CD4-positive, alpha-beta T cell treated with Interleukin-17A for 4 hours (primary cell): ENCODE measurements at places on chromosomes 7 and 10.
A peak's percentile ranks its signal among the peaks of the same experiment; 100 is the strongest.

GRCh38 chr7:4851459-4852422 is 10.1 kb downstream of the PAPOLB start:
- no peak for DNase-seq

DNA sequence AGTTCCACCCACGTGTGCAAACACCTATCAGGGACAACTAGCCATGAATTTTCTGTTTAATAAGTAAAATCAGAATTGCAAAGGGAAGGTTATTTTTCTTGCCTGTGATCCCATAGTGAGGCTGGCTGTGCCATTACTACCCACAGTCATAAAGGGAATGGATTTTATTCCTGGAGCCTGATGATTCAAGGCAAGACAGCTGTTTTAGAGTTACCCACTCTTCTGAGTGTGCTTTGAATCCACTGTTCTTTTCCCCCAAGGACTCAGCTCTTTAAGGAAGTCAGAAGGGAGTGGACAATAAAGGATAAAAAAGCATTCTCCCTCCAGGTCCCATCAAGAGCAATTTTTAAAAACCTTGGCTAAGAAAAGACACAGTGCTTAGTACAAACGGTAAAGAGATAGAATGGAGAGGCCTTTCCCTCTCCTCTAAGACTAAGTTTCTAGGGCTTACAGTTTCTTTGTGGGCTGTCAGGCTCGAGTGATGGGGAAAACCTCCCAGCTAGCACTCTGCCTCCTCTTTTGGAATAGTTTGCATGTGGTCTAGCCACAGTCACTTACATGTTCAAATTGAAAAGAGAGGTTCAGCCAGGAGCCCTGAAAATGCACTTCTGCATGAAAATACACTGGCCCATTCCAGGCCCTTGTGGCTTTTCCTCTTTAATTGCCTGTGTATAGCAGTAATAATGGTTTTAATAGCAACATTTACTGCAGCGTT is 5.1 kb upstream of the LRRC4 start:
- no peak for DNase-seq

GRCh38 chr10:69696073-69696731 is 66.2 kb downstream of the FAM241B start:
- DNase-seq = no peak

DNA sequence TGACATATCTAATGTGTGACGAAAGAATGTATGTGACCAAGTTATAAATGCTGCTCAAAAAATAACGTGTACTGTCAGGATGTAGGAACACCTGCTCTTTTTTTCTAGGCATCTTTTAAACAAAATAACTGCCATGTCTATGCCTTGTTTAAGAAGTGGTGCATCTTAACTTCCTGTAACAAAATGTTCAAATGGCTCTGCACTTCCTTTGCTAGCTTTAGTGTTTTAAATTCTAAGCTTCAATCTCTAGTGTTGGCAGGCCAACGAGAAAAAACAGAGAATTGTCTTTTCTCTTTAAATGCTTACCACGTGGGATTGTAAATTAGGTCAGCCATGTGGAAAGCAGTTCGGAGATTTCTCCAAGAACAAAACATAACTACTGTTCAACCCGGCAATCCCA is 14.6 kb upstream of the PDSS1 start:
- no peak for DNase-seq

- no peak for DNase-seq
These were observed at the start of gene PLAC9 for GRCh38 chr10:80132299-80133139. PLAC9 (plus strand) TSS chr10:80132730; CDS start chr10:80132763, 33 bp downstream.

GRCh38 chr7:29038463-29038862 is 80.3 kb upstream of the TRIL start:
- no peak for DNase-seq

DNA sequence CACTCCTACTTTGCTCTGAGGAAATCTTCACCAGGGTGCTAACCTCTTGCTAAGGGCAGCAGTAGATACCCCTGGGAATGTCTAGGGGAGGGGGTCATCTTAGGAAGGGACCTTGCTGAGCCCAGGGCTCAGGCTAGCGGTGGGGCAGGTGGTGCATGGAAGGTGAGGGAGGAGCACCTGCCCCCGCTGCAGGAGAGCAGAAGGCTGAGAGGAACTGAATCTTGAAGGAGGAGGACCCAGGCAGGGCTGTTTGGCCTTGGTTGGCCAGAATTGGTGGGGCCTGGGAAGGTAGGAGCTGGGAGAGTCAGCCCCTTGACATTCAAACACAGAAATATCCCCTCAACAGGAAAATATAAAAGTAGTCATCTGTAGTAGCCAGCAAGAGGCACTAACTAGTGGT is 7.0 kb downstream of the CALHM3 start:
- DNase-seq = no peak

- DNase-seq = no peak
These were observed 3.0 kb downstream of the KMT2E start for GRCh38 chr7:105016709-105017656.

DNA sequence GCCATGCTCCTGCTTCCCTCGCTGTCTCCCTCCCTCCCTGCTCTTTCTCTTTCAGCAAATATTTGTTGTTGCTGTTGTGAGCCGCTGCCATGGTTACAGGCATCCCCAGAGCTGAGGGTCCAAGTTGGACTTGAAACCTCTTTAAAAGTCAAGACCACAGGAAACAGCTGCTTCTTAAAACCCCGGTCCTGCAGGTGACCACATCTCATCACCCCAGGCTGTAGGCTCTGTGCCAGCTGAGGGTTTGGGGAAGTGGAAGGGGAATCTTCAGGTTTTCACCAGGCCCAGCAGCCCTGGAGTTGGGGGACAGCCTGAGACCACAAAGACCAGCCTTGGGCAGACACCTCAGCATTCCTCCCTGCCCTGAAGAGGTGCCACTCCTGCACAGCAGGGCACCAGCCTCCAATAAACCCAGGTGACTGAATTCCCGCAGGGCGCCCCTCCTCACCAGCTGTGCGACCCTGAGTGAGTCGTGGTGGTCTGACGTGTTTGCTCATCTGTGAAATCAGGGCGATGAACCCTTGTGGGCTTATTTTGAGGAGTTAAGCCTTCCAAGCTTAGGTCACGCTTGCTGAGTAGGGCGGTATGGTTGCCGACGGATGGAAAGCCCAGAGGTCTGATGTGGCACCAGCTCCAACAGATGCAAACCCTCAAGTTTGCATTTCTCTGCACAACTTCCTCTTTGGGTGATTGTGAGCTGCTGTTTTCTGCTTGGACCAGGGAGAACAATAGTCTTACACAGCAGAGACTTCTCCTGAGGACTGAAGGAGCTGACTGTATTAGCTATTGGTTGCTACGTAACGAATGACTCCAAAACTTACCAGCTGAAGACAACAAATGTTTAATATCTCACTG is 24.8 kb downstream of the NPTX2 start:
- no peak for DNase-seq

- no peak for DNase-seq
These were observed 94.6 kb downstream of the FAS start for GRCh38 chr10:89085153-89085552.

DNA sequence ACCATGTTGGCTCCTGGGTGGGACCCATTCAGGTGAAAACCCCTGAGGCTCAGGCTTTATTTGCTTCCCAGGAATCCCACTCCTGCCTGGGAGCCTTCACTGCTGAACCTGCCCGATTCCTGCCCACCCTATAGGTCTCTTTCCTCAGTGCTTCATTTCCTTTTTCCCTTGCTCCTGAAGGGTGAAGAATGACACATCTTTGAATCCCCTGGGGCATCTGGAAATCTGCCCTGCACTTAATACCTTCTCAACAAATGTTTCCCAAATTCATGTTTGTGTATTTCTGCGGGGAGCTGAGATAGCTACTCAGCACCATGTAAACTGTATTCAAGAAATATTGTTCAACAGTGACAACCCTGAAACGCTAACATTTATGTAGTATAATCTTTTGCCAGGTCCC is 10.3 kb upstream of the PCBD1 start:
- no peak for DNase-seq

DNA sequence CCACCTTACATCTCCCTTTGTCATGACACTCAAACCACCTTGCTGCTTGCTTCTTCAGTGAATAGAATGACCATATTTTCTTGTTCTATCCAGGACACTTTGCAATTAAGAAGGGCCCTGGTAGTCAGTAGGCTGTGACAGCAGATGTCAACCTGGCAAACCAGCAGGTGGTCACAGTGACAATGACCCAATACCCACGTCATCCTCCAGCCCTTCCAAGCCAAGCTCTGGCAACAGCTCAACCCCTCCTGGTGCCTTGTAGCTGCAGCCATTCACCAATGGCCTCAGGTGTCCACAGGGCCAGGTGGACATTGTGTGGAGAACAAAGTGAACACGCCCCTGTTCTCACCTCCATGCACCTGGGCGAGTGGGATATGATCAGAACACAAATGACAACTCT is 87.6 kb upstream of the MACROH2A2 start:
- DNase-seq = no peak

DNA sequence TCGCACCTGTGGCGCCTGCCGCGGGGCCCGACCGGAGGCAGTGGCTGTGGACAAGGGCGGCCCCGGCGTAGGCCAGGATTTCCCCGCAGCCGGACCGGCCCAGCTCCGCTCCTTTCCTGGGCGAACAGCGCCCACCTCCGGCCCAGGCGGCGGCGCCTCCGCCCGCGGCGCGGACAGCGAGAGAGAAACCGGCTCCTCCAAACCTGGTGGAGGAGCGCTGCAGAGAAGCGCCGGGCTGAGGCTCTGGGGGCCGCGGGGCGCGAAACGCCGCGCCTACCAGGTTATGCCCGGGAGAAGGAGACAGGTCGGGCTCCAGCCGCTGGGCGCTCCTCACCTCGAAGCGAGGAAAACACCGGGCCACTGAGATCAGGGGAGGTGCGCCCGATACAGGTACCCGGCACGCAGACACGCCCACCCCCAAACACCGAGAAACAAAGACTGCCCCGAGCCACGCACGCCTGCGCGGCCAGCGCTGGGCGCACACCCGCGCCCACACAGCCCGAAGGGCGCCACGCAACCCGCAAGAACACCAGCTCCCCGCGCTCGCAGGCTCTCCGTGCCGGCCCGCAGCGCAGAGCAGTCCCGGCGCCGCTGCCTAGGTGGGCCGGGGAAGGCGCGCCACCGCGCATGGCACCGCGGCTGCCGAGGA is 3.3 kb downstream of the GRID1 start:
- no peak for DNase-seq

GRCh38 chr10:132066186-132066585 is 440 bp downstream of the JAKMIP3 start:
- no peak for DNase-seq

DNA sequence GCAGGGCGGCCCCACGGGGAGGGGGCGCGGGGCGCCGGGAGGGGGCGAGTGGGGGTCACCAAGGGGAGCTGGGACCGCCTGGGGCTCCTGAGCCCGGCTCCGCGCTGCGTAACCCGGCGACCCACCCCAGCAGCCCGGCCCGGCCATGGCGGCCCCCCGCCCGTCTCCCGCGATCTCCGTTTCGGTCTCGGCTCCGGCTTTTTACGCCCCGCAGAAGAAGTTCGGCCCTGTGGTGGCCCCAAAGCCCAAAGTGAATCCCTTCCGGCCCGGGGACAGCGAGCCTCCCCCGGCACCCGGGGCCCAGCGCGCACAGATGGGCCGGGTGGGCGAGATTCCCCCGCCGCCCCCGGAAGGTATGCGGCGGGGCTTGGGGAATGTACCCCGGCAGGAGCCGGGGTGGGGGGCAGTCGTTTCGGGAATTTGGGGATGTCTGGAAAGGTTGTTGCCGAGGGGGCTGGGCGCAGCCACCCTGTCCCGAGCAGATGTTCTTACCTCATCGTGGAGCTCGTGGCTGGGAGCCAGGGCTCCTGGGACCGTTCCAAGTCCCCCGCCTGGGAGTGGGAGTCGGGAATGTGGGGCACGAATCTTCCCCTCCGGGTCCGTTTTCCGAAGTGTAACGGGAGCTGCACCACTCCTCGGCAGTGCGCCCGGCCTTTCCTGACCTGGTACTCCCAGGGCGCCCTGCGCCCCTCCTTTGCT is 431 bp downstream of the ZYX start:
- peak; percentile 36 for DNase-seq

GRCh38 chr10:127922675-127923366 is 15.9 kb downstream of the PTPRE start:
- no peak for DNase-seq

DNA sequence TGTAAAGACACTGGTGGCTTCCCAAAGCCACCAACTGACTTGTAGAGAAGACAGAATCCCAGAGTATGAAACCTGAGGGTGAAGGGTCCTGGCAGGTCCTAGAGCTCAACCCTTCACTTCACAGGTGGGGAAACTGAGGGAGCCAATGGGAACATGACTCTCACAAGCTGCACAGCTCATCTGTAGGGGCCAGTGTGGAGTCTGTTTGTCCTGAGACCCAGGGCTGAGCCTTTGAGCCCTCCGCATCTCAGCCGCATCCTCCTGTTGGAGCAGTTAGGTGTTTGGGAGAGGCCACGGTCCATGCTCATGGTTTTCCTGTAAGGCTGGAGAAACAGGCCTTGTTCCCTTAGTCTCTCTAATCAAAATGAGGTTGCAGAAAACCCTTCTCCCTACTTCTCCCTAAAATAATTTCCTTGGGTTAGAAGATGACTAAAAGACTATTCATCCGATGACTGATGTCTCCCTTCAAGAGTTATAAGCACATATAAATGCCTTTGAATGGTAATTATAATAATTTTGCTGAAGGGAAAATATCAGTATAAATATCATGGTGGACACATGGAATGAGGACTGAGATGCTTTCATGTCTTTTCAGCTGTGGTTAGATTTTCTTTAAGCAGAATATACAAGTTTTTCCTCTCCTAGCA is 10.3 kb downstream of the HTRA1 start:
- no peak for DNase-seq

GRCh38 chr10:63554657-63555056 is 33.5 kb downstream of the REEP3 start:
- DNase-seq = peak; percentile 48

DNA sequence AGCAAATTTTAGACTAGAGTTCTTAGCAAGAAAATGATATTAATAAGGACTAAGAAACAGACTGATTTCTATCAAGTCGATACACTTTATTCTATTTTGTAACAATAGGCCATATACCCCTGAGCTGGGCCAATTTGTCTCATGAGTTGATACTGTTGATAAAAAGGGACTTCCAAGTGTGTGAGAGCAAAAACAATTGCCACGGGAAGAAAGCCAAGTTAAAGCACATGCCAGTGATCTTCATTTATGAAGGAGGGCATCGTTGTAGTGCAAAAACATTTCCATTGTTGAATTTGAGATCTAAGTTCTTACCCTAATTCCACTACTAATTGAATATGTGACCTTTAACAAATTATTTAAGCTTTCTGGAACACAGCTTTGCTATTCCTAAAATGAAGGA is 119.9 kb downstream of the CNOT4 start:
- DNase-seq = no peak

GRCh38 chr7:2777898-2778535 is 66.1 kb downstream of the GNA12 start:
- no peak for DNase-seq

DNA sequence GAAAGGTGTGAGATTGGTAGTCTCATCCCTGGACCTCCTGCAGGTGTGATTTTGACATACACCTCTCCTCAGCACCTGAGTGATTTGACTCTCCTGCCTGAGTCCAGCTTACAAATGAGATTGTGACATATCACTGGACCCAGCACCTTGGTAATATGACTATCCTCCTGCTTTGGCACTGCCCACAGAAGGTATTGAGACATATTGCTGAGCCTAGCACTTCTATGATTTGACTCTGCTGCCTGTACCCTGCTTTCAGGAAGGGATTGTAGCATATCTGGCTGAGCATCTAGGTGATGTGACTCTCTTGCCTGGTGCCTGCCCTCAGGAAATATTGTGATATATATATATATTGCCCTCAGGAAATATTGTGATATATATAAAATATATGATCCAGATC is 43.5 kb upstream of the ZNF680 start:
- no peak for DNase-seq
